ENCODE measurements at places on chromosomes 5 and 9.

- DNase-seq = no peak
Observed at GRCh38 chr9:89845321-89845720, 240.5 kb downstream of the GADD45G start.

DNA sequence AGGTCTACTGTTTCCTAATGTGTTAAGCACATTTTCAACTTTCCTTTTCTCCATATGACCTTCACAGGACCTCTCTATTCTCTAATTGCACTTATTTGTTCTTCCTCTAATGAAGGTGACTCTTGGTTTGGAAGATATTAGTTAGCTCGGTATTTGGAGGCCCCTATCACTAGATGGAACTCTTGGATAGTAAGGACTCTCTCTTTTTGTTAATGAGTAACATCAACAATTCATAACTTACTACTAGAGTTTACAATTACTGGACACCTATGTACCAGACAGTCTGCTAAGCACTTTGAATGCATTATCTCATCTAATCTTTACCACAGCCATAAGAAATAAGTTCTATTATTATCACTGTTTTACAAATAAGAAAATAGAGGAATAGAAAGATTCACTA, 23.4 kb upstream of the PAM start:
- DNase-seq = no peak

DNA sequence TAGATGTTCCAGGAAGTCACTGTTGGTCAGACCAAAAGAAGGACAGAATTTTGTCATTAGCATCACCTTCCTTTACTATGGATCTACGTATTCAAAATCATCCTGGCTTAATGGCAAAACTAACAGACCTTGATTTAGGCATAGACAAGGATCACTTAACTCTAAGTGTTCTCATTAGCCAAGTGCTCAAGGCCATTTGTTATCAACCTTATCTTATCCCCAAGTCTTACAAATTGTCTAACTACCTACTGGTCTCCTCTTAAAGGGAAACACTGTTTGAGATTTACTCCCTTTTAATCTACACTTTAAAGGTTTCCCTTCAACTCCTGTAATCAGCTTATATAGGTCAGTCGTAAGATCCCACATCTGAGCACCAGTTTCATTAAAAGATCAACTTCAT, 1197.5 kb upstream of the C9orf72 start:
- DNase-seq = no peak

- DNase-seq = peak; percentile 44
Observed at GRCh38 chr5:64693636-64694035, 3.3 kb downstream of the SHISAL2B start.

DNA sequence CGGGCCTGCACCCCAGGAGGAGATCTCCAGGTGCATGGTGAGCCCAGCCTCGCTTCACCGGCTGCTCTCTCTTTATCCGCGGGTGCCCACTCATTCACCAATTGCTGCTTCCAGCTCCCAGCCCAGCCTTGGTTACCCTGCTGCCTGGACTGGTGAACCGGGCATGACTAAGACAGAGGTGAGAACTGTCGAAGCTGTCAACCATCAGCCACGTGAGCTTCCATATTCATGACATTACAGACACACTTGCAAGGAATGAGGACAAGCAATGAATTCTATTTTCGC, 220.5 kb downstream of the ROR2 start:
- DNase-seq = no peak

GRCh38 chr9:104091708-104092107, 2.4 kb upstream of the SMC2 start:
- no peak for DNase-seq

- DNase-seq = no peak
Observed at GRCh38 chr5:34916518-34916917, 1.0 kb downstream of the BRIX1 start.

DNA sequence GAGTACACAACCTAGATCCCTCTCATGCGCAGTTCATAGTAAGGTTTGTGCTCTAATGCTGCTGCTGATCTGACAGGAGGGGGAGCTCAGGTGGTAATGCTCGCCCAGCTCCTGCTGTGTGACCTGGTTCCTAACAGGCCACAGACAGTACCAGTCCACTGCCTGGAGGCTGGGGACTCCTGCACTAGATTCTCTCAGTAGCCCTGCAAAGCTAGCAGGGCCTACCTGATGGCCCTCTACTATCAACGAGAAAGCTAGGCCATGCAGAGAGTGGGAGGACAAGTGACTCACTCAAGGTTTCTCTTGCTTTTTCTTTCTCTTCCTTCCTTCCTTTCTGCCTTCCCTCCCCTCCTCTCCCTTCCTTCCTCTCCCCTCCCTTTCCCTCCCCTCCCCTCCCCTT, 55.1 kb upstream of the TEX48 start:
- no peak for DNase-seq

DNA sequence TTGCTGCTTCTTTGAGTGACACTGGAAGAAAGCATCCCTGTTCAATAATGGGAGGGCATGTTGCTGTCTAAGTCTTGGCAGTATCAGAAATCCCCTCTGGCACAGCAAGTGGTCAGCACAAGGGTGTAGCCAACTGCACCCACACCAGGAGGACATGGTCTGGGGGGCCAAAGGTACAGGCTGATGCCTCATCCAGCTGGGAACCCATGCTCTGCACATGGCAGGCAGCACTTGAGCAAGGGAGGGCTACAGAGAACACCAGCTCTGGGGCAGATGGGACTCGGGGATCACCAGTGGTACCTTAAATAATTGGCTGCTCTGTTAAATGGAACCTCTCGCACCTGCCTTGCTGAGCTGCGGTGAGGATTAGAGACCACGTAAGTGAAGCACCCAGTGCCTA, 265.2 kb downstream of the SYK start:
- no peak for DNase-seq

GRCh38 chr5:24080046-24080445, 564.7 kb downstream of the CDH10 start:
- DNase-seq = no peak

GRCh38 chr5:141001446-141001843, 35.2 kb downstream of the PCDHAC2 start:
- peak; percentile 96 for DNase-seq

GRCh38 chr9:85430659-85431338, 311.0 kb downstream of the AGTPBP1 start:
- no peak for DNase-seq

DNA sequence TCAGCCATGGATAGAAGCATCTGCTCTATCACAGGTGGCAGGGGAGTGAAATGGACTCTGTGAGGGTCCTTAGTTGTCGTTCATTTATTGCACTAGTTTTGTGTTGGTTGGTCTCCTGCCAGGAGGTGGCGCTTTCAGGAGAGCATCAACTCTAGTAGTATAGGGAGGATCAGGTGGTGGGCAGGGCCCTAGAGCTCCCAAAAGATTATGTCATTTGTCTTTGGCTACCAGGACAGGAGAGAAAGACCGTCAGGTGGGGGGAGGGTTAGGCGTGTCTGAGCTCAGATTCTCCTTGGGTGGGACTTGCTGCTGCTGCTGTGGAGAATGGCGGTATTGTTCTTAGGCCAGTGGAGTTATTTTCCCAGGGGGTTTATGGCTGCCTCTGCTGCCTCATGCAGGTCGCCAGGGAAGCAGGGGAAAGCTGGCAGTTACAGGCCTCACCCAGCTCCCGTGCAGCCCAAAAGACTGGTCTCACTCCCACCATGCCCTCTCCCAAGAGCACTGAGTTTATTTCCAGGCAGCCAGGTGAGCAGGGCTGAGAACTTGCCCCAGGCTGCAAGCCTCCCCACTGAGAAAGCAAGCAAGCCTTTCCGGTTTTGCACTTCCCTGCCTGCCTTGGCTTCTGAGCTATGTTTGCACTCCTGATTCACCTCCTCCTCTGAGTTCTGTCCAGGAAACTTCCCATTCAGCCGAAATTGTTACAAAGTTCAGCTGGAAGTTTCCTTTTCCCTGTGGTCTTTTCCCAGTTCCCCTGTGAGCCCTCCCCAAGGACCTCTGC, 317.3 kb downstream of the TAF11L14 start:
- peak; percentile 34 for DNase-seq

Data from RWPE1 (cell line).